ENCODE measurements at places on chromosomes 2 and 18.

DNA sequence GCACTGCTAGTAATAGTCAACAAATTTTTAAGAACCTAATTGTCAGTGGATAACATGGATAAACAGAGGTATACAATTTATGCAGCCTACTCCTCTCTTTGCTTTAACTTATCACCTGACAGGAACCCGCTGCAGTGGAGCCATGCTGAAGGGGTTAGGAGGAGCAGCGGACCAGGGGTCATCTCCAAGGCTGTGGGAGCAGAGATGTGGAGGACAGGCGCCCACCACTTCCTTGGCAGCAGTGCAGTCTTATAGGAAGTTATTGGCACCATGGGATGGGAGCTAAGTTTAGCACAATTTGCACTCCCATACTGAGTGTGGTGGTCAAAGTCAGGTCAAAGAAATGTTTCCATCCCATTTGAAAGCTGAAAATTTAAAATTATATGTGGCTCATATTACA, 35.6 kb downstream of the HDLBP start:
- no peak for DNase-seq
- H3K27ac ChIP-seq: no peak overlapping the region
- H3K36me3 ChIP-seq: no peaks in the 10 kb centered on the region
- H3K4me3 ChIP-seq: no peak overlapping the region
- H3K4me1 ChIP-seq: no peaks in the 10 kb centered on the region
- H3K27me3 ChIP-seq: no peaks in the 10 kb centered on the region

GRCh38 chr2:28318462-28319117, 74.1 kb upstream of the FOSL2 start:
- H3K4me3 ChIP-seq: no peak overlapping the region
- no peaks in the 10 kb centered on the region for H3K27me3 ChIP-seq
- no peak for DNase-seq
- no peaks in the 10 kb centered on the region for H3K4me1 ChIP-seq
- H3K27ac ChIP-seq: no peak overlapping the region

- no peaks in the 10 kb centered on the region for H3K4me1 ChIP-seq
- no peak overlapping the region for H3K27ac ChIP-seq
- no peak for DNase-seq
Observed at GRCh38 chr2:71962911-71963694, 184.6 kb downstream of the CYP26B1 start.

DNA sequence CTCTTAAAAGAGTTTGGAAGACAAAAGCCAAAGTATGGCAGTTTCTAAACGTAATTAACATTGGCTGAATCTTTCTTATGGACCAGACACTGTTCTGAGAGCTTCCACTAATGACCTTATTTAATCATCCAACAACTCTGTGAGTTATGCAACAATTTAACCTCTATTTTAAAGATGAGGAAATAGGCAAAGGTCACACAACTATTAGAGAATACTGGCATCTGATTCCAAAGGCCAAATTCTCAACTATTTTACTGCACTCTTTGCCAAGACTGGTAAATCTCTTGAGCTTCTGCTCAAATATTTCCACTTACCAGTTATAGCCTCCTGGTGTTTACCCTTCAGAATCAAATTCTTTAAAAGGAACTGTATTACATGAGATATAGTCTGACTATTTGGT, 42.1 kb upstream of the ERMN start:
- H3K27me3 ChIP-seq: no peaks in the 10 kb centered on the region
- H3K27ac ChIP-seq: no peak overlapping the region
- DNase-seq: no peak
- no peak overlapping the region for H3K4me3 ChIP-seq
- H3K36me3 ChIP-seq: no peaks in the 10 kb centered on the region

DNA sequence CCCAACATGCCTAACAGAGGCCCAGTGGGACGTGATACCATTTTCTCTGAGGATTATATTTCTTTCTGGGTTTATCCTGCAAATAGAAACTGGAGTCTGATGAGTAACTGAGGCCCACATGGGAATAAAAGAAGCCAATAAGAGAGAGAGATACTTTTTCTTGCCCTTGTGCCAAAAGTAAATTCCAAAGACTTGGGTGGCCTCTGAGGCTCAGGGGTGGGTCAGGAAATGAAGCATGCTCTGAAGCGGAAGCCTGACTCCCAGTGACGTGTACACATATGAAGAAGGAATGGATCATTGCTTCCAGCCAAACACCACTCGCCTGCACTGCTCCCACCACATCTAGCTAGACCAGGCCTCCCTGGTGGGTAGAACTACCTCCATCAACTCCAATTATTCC, 273.6 kb upstream of the NCKAP5 start:
- H3K27me3 ChIP-seq: no peaks in the 10 kb centered on the region
- no peak overlapping the region for H3K4me3 ChIP-seq
- H3K27ac ChIP-seq: no peak overlapping the region
- no peak for DNase-seq
- no peaks in the 10 kb centered on the region for H3K36me3 ChIP-seq

GRCh38 chr2:71922499-71923142, 225.0 kb downstream of the CYP26B1 start:
- no peaks in the 10 kb centered on the region for H3K27me3 ChIP-seq
- H3K27ac ChIP-seq: no peak overlapping the region
- no peak overlapping the region for H3K4me3 ChIP-seq
- DNase-seq: no peak
- no peaks in the 10 kb centered on the region for H3K4me1 ChIP-seq
- no peaks in the 10 kb centered on the region for H3K36me3 ChIP-seq

DNA sequence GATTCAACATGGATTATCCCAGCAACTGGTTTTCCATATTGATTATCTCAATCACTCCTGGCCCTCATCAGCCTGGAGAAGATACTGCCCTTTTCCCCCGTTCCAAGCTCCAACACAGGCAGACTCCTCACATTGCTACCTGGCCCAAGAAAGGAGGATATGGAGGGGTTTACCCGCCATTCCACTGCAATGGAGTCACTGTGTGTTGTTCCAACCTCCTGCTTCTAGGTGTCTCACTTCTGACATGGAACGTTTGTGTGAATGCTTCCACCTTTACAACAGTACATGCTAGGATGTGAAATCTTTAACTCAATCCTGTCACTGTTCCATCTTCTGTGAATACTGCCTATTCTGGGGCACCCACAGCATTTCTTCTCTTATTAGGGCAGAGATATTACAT, 36.7 kb downstream of the RMP24 start:
- DNase-seq: no peak
- no peak overlapping the region for H3K4me3 ChIP-seq
- H3K4me1 ChIP-seq: no peaks in the 10 kb centered on the region
- no peak overlapping the region for H3K27ac ChIP-seq
- no peaks in the 10 kb centered on the region for H3K27me3 ChIP-seq

- no peaks in the 10 kb centered on the region for H3K36me3 ChIP-seq
- H3K4me1 ChIP-seq: no peaks in the 10 kb centered on the region
- DNase-seq: no peak
- H3K27ac ChIP-seq: no peak overlapping the region
- no peaks in the 10 kb centered on the region for H3K27me3 ChIP-seq
Observed at GRCh38 chr2:33530690-33531548, 54.5 kb downstream of the RASGRP3 start.

DNA sequence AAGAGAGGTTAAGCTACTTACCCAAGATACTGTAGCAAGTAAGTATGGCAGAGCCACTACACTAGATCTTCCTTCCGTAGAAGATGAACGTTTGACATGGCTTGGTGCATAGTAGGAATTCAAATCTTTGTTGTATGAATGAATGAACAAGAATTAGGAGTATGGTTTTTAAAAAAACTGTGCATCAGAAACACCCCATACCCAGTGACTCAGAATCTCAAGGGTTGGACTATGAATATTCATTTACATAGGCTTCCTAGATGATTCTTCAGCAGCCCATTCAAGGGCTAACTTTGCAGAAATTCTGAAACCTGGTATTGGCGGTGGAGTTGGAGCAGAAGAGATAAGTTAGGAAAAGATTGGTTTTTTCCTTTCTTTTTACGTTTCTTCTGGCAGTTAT, 5.4 kb downstream of the ACTR3 start:
- DNase-seq: no peak
- no peaks in the 10 kb centered on the region for H3K27me3 ChIP-seq
- H3K4me1 ChIP-seq: no peaks in the 10 kb centered on the region
- no peak overlapping the region for H3K27ac ChIP-seq

GRCh38 chr18:54671291-54671881, 80.3 kb downstream of the DYNAP start:
- no peaks in the 10 kb centered on the region for H3K36me3 ChIP-seq
- no peak for DNase-seq
- no peak overlapping the region for H3K4me3 ChIP-seq
- no peak overlapping the region for H3K27ac ChIP-seq

GRCh38 chr2:100821255-100821910, 1.4 kb downstream of the NPAS2 start:
- no peak for DNase-seq
- no peak overlapping the region for H3K27ac ChIP-seq
- H3K4me3 ChIP-seq: no peak overlapping the region
- peaks cover 1% of the 10 kb centered on the region for H3K4me1 ChIP-seq
- H3K36me3 ChIP-seq: no peaks in the 10 kb centered on the region
- peaks cover 29% of the 10 kb centered on the region for H3K27me3 ChIP-seq

DNA sequence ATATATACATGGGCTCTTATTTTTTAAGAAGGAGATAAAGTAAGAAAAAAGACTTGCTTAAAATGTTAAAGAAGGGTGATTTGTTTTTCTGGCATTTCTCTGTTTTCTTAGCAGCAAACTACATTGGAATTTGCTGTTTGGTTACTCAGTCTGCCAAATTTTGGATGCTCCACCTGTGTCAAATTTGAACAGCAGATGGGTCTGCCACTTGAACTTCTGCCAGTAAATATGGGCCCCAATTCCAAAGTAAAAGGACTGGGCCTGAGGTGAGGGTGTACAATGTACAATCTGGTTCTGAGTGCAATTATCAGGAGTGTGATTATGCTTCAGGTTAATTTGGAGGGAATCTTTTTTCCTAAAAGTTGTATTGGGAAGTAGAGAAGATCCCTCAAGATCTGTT, 794.5 kb downstream of the DSC3 start:
- no peak overlapping the region for H3K27ac ChIP-seq
- no peak overlapping the region for H3K4me3 ChIP-seq
- no peak for DNase-seq

- H3K27ac ChIP-seq: no peak overlapping the region
- H3K4me1 ChIP-seq: no peaks in the 10 kb centered on the region
- no peak for DNase-seq
- no peak overlapping the region for H3K4me3 ChIP-seq
- no peaks in the 10 kb centered on the region for H3K36me3 ChIP-seq
- no peaks in the 10 kb centered on the region for H3K27me3 ChIP-seq
Observed at GRCh38 chr18:39341129-39341528, 1775.5 kb upstream of the CELF4 start.

DNA sequence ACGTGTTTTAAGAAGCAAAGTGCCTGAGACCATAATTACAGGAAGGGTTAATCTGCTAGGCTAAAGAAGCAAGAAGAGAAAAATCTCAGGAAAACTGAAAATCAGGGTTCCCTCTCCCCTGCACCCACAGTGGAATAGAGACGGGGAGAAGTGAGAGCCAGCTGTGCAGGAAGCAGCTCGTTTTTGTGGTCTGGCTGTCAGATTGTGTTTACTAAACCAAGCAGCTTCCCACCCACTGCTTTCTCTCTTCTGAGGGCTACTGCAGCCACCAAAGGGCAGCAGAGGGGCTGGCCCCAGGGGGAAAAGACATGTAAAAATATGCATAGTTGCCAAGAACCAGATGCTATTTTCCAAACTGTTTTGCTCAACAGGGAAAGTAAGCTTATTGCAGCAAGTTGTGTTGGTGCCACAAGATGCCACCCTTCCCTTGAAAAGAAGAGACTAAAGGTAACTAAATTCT, 72.6 kb upstream of the THUMPD2 start:
- H3K36me3 ChIP-seq: no peaks in the 10 kb centered on the region
- DNase-seq: no peak
- H3K27me3 ChIP-seq: no peaks in the 10 kb centered on the region
- no peak overlapping the region for H3K27ac ChIP-seq
- no peaks in the 10 kb centered on the region for H3K4me1 ChIP-seq
- H3K4me3 ChIP-seq: no peak overlapping the region

DNA sequence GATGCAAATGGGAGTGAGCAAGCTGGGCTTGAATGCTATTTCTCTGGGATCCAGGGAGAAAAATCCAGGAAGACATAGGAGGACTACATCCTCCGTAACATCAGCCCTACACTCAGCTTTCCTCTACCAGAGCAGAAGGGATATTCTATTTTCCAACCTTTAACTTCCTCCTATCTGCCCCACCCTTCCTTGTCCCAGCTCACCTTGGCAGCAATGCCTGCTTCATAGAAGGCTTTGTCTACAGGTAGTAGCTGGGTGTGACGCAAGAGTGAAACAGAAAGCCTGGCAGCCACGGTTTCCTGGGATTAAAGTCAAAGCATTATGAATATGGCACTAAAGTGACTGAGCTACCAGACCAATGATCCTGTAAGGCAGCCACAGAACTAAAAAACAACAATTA, 3.9 kb downstream of the KRTCAP3 start:
- no peak overlapping the region for H3K27ac ChIP-seq
- peaks cover 1% of the 10 kb centered on the region for H3K36me3 ChIP-seq
- H3K27me3 ChIP-seq: no peaks in the 10 kb centered on the region
- DNase-seq: no peak

GRCh38 chr18:76486574-76486973, 8.5 kb downstream of the ZNF516 start:
- H3K4me1 ChIP-seq: peaks cover 6% of the 10 kb centered on the region
- peaks cover 1% of the 10 kb centered on the region for H3K27me3 ChIP-seq
- H3K4me3 ChIP-seq: no peak overlapping the region

GRCh38 chr2:58913082-58913726, 672.1 kb upstream of the FANCL start:
- H3K4me3 ChIP-seq: no peak overlapping the region
- no peak for DNase-seq
- H3K27me3 ChIP-seq: no peaks in the 10 kb centered on the region
- no peaks in the 10 kb centered on the region for H3K4me1 ChIP-seq

- no peaks in the 10 kb centered on the region for H3K36me3 ChIP-seq
- no peaks in the 10 kb centered on the region for H3K27me3 ChIP-seq
- no peak overlapping the region for H3K4me3 ChIP-seq
- no peak overlapping the region for H3K27ac ChIP-seq
- H3K4me1 ChIP-seq: no peaks in the 10 kb centered on the region
- no peak for DNase-seq
Observed at GRCh38 chr2:11029136-11029535, 117.4 kb downstream of the KCNF1 start.

DNA sequence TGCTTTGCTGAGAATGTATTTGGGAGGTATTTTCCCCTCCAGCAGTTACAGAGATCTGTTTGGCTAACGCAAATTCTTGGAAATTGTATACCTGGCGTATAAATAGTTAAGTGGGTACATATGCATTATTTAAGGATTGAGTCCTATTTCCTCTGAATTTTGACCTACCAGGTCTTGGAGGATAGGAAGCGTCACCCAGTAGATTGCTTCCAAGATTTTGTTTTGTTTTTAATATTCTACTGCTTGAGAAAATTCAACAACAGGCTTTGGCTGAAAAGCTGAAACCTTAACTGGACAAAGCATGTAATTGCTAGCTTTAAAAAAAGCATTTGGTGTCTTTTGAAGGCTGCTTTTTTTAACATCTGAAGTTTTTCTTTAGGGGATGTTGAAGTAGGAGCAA, 150.1 kb downstream of the WDSUB1 start:
- H3K27me3 ChIP-seq: no peaks in the 10 kb centered on the region
- H3K4me1 ChIP-seq: no peaks in the 10 kb centered on the region
